Stimulated activated CD8-positive, alpha-beta memory T cell treated with anti-CD3 and anti-CD28 coated beads, Interleukin-4, amount 100 ng/mL, for 1 hour (primary cell): ENCODE measurements at places on chromosomes 11 and 22.
A peak's percentile ranks its signal among the peaks of the same experiment; 100 is the strongest.

GRCh38 chr11:68413591-68413999, 47.0 kb upstream of the PPP6R3 start:
- no peak for DNase-seq

- DNase-seq, result no peak
Measured at GRCh38 chr11:64538501-64538951, 52.5 kb upstream of the SLC22A12 start.

DNA sequence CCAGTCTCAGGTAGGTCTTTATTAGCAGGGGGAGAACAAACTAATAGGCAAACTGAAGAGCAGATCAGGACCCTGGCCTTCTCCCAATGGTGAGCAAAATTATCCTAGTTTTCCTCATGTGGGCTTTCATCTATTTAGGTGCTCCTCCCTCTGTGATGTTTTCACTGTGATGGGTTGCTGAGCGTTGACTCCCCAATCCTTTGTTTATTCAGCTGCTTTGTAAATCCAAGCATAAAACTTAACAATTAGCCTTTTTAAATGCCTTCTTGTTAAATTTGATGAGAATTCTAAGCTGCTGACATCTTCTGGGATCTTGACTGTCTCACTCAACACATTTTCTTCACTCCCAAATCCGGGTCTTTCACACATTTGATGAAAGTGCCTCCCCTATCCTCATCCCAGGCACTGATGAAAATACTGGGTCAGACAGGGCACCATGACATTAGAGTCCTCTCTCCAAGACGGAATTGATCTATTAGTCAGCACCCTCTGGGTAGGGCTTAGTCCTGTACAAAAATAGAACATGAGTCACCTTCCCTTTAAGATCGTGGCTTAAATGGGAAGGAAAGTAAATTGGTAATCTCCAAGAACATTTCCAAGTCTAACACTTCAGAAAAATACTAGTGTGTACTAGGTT, 199.3 kb upstream of the ISX start:
- DNase-seq, result no peak

DNA sequence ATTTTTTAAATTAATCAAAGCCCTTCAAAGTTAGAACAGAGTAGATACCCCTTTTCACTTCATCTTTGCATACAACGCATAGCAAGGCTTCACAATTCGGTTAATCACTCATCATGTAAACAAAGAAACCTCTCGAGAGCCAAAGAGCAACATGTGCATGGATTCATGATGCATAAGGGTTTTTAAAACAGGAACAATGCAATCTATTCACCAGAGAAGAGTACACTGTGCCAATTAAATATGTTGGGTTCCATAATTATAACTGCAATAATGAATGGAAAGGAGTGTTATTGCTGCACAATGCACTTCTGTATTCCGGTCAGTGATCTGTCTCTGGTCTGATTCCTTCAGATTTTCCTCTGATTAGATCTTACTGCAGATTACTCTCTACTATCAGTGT, 45.3 kb downstream of the CADM1 start:
- no peak for DNase-seq

- no peak for DNase-seq
Measured at GRCh38 chr11:69387409-69387885, 93.5 kb downstream of the MYEOV start.

- DNase-seq, result no peak
Measured at GRCh38 chr11:82996966-82997606, 74.6 kb downstream of the RAB30 start.

DNA sequence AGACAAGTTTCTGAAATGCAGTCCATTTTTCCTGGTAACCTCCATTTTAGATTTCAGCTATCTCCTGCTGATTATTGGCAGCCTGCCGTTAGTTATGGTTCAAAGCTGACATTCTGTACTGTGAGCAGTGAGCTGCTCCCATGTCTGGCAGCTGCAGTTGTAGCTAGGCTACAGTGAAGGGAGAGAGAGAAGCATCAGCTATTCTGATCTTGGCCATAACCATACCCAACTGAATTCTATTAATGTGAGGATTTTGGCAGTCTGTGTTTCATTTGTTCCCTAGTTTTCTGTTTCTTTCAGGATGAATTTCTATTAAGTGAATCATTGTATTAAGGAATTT, 33.4 kb downstream of the SIK2 start:
- DNase-seq, result no peak

GRCh38 chr22:26798462-26799065, 141.2 kb downstream of the MIAT start:
- DNase-seq, result no peak

GRCh38 chr11:75816561-75817239, 1.7 kb downstream of the UVRAG start:
- no peak for DNase-seq

- no peak for DNase-seq
Measured at GRCh38 chr11:113685654-113686359, 20.3 kb downstream of the TMPRSS5 start.

DNA sequence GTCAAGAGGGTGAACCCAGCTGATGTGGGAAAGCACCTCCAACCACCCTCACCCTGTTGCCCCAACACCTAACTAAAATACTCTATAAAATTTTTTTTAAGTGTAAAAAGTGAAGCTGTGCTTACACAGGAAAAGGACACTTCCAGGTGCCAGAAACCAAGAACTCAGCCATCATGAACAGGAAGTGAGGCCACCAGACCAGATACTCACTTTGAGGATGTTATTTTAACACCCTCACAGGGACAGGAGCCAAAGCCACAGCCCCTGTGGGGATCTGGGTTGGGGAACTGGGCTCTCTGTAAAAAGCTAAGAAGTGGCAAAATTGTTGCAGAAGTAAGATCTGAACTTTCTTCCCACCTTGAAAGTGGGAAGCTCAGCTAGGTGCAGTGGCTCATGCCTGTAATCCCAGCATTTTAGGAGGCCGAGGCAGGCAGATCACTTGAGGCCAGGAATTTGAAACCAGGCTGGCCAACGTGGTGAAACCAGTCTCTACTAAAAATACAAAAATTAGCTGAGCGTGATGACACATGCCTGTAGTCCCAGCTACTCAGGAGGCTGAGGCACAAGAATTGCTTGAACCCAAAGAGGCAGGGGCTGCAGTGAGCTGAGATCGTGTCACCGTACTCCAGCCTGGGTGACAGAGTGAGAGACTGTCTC, 3.8 kb downstream of the RSPH14 start:
- DNase-seq, result no peak

DNA sequence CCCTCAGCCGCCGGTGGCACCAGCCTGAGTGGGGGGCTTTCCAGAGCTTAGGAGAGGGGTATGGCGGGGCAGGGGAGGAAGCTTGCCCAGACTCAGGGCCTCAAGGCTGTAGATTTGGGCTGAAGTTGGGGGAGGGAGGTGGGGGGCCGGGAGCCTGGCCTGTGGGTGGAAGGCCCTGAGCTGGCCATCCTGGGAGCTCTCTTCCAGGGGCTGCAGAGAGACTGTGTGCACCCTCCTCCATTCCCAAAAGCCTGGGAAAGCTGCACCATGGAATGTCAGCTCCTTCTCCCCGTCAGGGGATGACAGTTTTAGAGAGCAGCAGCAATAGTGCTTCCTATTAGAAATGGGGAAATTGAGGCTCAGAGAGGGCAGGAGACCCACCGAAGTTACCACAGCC, 1.0 kb downstream of the SYT12 start:
- no peak for DNase-seq

DNA sequence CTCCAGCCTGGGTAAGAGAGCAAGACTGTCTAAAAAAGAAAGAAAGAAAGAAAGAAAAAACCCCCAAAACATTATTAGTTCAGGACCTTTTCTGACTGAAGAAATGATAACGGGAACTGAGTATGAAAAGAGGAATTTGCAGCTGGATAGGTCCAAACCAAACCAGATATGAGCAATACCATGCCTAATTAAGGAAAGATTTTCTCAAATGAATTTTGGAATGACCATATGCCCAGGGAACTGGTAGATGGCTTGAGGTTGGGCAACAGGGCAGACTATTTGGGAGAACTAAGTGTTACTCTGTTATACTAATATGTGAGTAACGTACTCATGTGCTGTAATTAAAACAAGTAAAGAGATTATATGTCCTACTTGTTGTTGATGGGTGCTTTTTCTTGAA, 186.1 kb downstream of the TMEM135 start:
- DNase-seq, result no peak

DNA sequence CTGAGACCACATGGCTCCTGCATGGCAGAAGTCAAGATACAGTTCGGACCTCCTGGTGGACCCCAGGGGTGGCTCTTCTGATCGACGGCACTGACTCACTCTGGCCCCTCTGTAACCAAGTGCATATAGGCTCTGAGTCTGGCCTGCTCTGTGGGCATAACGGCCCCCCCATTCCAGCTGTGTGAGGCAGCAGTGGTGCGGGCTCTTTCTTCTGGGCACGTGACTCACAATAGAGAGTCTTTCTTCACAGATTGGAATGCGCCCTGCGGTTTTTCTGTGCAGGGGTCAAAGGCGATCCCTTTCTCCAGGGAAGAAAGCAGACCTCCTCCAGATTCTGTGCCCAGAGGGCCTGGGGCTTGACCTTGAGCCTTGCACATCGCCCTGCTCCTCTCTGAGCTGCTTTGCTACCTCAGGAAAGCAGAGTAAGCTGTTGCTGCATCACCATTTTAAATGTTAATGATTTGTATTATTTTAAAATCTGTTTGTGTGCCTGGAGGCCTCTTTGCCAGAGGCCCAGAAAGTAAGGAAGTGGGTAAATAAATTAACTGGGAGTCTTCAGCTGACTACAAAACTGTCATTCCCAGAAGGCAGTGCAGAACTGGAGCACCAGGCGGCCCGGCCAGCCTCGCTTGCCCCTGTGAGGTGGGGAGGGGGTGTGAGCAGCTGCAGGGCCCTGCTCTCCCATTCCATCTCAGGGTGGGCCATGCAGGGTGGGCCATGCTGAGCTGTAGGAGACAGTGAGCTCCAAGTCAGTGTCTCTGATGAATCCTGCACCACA, 199.0 kb downstream of the GRIK4 start:
- DNase-seq, result no peak

DNA sequence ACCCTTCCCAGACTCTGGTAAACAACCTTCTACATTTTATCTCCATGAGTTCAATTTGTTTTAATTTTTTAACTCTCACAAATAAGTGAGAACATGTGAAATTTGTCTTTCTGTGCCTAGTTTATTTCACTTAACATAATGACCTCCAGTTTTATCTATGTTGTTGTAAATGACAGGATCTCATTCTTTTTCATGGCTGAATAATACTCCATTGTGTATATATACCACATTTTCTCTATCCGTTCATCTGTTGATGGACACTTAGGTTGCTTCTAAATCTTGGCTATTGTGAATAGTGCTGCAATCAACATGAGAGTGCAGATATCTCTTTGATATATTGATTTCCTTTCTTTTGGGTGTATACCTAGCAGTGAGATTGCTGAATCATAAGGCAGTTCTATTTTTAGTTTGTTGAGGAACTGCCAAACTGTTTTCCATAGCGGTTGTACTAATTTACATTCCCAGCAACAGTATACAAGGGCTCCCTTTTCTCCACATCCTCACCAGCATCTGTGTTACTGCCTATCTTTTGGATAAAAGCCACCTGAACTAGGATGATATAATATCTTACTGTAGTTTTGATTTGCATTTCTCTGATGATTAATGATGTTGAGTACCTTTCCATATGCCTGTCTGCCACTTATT, 93.9 kb downstream of the ATG16L2 start:
- no peak for DNase-seq

- DNase-seq, result no peak
Measured at GRCh38 chr11:122317305-122317704, 201.3 kb upstream of the BLID start.

DNA sequence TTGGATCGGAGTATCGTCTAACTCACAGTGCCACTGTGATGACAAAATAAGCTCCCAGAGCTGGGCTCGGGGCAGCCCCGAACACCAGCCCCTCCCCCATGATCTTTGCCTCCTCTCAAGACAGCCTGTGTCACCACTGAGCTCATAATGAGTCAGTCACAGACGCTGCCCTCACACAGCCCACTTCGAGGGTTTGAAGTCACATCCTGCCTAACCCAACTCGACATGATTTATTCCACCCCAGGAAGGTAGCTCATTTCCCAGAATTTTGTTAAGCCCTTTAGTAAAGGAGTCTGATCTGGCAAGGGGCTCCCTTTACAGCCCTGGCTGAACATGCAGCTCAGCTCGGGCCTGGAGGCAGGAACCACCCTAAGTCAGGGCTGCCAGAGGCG, 22.8 kb downstream of the MYH9 start:
- DNase-seq, result peak; percentile 65

GRCh38 chr11:89545691-89546090, 54.5 kb upstream of the NOX4 start:
- no peak for DNase-seq

DNA sequence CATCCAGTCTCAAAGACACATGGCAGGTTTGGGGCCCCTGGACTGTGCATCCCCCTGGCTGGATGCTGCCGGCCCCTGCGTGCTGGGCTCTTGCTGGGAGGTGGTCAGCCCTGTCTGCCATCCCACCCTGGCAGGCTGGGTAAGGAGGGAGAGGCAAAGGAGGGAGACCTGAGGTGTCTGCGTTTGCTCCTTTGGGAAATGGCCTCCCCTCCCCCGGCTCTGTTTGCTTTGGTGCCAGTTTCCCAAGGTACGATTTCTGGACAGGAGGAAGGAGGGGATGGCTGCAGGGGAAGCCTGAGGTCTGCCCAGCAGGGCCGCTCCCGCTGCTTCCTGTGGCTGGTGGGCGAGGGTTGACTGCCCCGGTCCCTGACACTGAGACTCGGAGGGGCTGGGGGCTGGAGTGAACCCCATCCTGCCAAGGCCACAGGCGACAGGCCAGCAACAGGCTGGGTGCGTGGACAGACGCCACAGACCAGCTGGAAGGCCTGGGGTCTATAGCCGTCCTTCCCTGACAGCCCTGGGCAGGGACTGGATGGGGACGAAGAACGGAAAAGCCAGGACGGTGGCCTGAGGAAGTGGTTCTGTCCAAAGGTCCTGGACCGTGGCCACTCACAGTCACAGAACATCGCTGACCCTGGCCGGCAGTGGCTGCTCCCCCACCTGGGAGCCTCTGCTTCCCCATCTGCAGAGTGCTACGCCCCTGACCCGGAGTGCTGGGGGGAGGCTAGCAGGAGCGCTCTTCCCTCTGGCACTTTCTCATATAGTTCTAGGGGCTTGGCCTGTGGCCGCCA, 38.0 kb downstream of the OSBPL5 start:
- no peak for DNase-seq

DNA sequence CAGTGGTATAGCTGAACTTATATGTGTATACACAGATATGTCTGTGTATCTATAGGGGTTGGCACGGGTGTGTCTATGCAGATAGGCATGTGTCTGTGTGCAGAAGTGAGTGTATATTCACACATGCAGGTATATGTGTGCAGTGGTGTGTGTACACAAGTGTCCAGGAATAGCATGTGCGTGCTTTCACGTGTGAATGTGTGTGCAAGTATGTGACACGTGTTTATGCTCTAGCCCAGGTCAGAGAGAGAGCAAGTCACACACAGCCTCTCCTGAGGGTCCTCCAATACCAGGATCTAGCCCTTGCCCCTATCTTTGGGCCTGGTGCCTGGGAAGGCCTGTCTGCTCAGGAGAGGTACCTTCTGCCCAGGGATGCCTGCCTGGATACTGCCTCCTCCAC, 26.3 kb downstream of the PDE2A start:
- DNase-seq, result no peak
